Gastrocnemius medialis (tissue), 4 donors: ENCODE measurements at places on chromosomes 6 and 20. TPM values are rescaled to one million over a fixed set of nuclear protein-coding genes. Genes with fewer than 3 reads are reported as not detected.
A peak's percentile ranks its signal among the peaks of the same experiment; 100 is the strongest.

GRCh38 chr6:170082067-170082466, 208.8 kb downstream of the DLL1 start:
- H3K4me1 ChIP-seq: peaks cover 12% of the 10 kb centered on the region
- peak; percentile 2 for DNase-seq
- H3K36me3 ChIP-seq: no peaks in the 10 kb centered on the region
- H3K27ac ChIP-seq: no peak overlapping the region

DNA sequence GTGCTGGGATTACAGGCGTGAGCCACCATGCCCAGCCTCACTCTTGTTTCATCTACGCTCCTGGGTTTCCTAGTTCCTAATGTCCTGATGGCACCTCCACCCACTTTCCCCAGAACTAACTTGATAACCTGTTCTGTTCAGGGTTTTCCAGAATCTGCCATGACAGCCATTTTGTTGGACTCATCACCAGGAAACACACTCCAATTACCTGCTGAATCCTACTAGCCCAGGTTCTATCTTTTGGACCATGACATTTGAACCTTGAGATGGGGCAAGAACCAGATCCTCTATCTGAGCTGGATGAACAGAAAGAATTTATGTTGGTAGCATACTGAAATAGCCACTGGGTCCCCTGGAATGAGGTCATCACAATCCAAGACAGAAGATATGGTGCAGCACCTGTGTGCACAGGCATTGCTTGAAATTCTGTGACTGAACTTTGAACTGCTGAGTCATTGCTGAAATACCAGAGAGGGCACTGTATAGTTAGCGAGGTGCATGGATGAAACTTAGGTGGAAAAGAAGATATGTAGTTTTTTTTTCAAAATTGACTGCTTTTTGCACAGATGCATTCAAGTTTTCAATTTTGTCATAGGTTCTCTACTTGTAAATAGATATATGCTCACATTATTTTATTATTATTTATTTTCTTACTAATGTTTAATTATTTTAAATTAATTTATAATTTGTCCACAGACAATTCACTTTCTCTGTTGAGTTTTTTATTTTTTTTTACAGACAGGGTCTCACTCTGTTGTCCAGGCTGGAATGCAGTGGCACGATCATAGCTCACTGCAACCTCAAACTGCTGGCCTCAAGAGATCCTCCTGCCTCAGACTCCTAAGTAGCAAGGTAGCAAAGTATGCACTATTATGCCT, 42.8 kb upstream of the TASP1 start:
- H3K27me3 ChIP-seq: no peaks in the 10 kb centered on the region
- DNase-seq: no peak
- no peak overlapping the region for H3K27ac ChIP-seq
- H3K4me3 ChIP-seq: no peak overlapping the region
- H3K36me3 ChIP-seq: no peaks in the 10 kb centered on the region

The STMN3 gene
- 0.51 TPM for total RNA-seq

DNA sequence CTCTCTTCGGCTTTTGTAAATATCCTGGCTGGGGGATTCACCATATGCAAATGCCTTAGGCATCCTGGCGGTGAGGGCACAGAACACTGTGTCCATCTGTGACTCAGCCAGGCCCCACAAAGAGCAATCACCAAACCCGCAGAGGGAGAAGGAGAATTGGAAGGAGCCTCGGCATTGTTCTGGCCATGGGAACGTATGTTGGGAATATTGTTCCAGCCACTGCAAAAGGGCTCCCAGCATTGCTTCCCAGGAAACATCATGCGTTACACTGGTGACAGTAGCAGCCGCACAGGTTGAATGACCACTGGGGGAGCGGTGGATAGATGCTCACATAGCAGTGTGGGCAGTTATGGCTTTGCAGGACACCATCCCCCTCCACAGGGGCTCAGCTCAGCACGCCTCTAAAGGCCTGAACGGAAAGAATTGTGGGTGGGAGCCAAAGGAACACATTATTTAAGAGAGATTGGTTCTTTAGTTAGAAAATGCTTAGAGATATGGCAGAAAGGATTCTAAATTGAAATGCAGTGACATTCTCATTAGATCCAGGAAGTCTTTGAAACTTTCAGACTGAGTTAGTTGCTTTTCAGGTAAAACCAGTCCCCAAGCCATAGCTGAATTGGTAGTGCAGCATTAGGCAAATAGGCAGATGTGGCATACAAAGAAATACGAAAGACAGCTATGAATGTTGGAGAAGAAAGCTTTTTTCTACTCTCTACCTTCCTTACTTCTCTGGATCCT, 104.3 kb downstream of the RNF144B start:
- no peak overlapping the region for H3K4me3 ChIP-seq
- no peak for DNase-seq
- no peaks in the 10 kb centered on the region for H3K36me3 ChIP-seq
- no peaks in the 10 kb centered on the region for H3K4me1 ChIP-seq
- no peak overlapping the region for H3K27ac ChIP-seq

The RBM12 gene
- total RNA-seq: 23.7 TPM

- no peak overlapping the region for H3K4me3 ChIP-seq
- no peaks in the 10 kb centered on the region for H3K27me3 ChIP-seq
- H3K4me1 ChIP-seq: no peaks in the 10 kb centered on the region
- no peaks in the 10 kb centered on the region for H3K36me3 ChIP-seq
These were observed 71.2 kb upstream of the ZMYND8 start for GRCh38 chr20:47427746-47428145.

DNA sequence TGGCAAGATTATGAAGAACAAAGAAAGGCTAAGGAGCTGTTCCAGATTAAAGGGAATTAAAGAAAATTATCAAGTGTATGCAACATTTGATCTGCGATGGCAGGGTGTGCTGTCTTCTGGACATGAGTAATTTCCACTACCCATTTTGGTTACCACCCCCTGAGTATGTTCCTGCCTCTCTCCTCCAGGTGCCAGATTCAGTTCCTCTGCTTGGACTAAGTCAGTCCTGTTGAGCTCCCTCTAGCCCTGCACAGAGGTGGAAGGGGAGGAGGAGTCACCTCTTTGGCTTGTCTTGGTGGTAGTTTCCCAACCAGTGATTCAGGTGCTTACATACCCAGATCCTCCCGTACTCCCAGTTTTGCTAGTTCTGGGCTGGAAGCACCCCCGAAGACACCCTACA, 22.2 kb upstream of the SNRPB2 start:
- no peak for DNase-seq
- no peak overlapping the region for H3K27ac ChIP-seq
- H3K4me3 ChIP-seq: no peak overlapping the region
- no peaks in the 10 kb centered on the region for H3K36me3 ChIP-seq

DNA sequence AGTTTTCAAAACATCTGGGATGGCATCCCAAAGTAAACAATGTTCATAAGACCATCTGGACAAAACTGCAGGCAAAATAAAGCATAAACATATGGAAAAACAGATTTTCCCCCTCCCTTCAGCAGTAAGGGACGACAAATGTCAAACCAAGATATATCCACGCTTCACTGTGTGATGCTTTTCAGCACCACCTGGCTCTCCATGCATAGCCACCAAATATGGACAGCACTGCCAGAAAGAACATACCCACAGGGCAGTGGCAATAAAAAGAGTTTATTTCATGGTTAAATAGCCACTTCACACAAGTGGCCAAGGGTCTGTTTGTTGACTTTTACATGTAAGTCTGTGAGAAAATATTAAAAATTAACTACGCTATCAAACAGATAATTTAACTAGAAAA, 23.1 kb downstream of the USP45 start:
- no peak overlapping the region for H3K4me3 ChIP-seq
- no peaks in the 10 kb centered on the region for H3K27me3 ChIP-seq
- no peaks in the 10 kb centered on the region for H3K36me3 ChIP-seq
- H3K27ac ChIP-seq: no peak overlapping the region
- no peak for DNase-seq

GRCh38 chr6:12295558-12296254, 5.5 kb downstream of the EDN1 start:
- peaks cover 7% of the 10 kb centered on the region for H3K27me3 ChIP-seq
- H3K36me3 ChIP-seq: no peaks in the 10 kb centered on the region
- no peak overlapping the region for H3K27ac ChIP-seq
- no peaks in the 10 kb centered on the region for H3K4me1 ChIP-seq
- no peak overlapping the region for H3K4me3 ChIP-seq

GRCh38 chr20:49230561-49231133, 11.4 kb downstream of the DDX27 start:
- peak; percentile 17 for DNase-seq
- no peaks in the 10 kb centered on the region for H3K4me1 ChIP-seq
- no peak overlapping the region for H3K4me3 ChIP-seq
- H3K36me3 ChIP-seq: peaks cover 97% of the 10 kb centered on the region

DNA sequence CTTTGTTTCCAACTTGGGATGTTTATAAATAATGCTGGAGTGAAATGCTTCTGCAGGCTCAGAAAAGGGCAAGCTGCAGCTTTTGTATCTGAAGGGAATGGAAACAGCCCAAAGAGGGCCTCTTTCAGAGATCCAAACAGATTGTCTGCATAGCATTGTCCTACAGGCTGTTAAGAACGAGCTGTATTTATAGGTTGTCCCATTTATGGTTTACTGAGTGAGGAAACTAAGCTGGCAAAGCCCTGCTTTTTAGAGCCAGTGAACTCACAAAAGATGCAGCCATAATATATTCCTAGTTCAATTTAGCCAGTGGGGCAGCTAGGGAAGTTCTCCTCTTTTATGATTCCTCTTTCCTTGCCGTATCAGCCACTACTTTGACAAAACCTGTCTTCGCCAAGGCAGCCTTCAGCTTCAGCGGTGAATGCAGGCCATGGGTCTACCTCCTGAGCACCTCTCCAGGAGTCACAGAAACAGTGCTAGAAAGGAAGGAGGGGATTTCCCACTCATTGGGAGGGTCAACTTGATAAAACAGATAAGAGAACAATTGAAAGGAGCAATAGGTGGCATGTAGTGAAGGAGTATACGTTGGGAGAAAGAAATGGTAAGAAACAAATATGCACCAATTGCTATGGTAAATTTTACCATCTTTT, 15.0 kb downstream of the KIAA0319 start:
- H3K27ac ChIP-seq: no peak overlapping the region
- no peaks in the 10 kb centered on the region for H3K27me3 ChIP-seq
- H3K4me1 ChIP-seq: no peaks in the 10 kb centered on the region
- H3K36me3 ChIP-seq: no peaks in the 10 kb centered on the region

The LINC00237 gene
- not detected for total RNA-seq

DNA sequence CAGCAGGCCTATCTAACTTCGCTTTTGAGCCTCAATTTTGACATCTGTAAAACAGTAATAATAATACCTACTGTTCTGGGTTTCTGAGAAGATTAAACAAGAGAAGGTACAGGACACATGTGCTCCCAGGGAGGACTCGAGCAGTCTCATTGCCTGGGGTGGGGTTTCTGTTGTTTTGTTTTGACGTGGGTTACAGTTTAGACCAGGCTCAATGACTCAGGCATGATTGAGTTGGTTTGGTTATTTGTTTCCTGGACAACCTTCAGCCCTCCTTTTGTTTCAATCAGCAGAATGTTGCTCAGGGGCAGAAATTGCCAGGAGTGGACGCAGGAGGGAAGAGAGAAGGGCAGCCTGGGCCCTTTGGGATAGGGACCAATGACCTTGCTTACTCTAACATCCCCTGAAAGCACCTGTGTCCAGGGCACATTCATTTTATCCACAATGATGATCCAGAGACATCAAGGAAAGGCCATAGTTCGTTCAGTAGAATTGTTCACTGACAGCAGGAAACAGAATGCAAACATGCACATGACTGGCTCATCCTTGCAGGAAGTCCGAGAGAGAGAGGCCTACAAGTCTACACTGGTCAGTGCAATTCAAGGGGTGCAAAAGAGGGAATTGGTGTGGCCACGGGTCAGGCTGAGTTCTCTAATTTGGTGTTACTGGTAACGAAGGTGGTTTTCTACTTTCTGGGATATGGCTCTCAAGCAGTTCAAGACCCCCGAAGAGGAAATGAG, 74.5 kb upstream of the MRPS10 start:
- no peak overlapping the region for H3K4me3 ChIP-seq
- DNase-seq: no peak
- H3K27ac ChIP-seq: no peak overlapping the region

The HECA gene
- total RNA-seq: 58.1 TPM

GRCh38 chr6:28651161-28651560, 125.5 kb downstream of the GPX5 start:
- H3K4me1 ChIP-seq: no peaks in the 10 kb centered on the region
- H3K36me3 ChIP-seq: no peaks in the 10 kb centered on the region
- H3K27me3 ChIP-seq: peaks cover 17% of the 10 kb centered on the region
- DNase-seq: no peak
- H3K4me3 ChIP-seq: no peak overlapping the region

DNA sequence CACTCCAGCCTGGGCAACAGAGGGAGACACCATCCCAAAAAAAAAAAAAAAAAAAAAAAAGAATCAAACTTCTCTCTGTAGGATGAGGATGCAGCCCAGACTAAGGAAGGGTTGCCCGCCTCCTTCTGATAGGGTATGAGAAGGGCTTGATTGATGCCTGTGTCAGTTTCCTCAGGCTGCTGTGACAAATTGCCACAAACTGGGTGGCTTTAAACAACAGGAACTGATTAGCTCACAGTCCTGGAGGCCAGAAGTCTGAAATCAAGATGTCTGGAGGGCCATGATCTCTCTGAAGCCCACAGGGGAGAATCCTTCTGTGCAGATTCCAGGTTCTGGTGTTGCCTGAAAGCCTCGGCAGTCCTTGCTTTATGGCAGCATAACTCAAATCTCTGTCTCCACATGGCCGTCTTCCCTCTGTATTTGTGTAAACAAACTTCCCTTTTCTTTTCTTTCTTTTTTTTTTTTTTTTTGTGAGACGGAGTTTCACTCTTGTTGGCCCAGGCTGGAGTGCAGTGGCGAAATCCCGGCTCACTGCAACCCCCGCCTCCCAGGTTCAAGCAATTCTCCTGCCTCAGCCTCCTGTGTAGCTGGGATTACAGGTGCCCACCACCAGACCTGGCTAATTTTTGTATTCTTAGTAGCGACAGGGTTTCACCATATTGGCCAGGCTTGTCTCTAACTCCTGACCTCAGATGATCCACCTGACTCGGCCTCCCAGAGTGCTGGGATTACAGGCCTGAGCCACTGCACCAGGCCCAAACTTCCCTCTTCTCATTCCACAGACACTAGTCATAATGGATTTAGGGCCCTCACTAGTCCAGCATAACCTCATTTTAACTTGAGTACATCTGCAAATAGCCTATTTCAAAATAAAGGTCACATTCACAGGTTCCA, 11.2 kb upstream of the CDK19 start:
- H3K27me3 ChIP-seq: no peaks in the 10 kb centered on the region
- DNase-seq: peak; percentile 23
- no peak overlapping the region for H3K4me3 ChIP-seq

- H3K27ac ChIP-seq: no peak overlapping the region
- no peaks in the 10 kb centered on the region for H3K36me3 ChIP-seq
- no peak overlapping the region for H3K4me3 ChIP-seq
- no peak for DNase-seq
- H3K4me1 ChIP-seq: no peaks in the 10 kb centered on the region
These were observed 14.3 kb downstream of the ZBTB2 start for GRCh38 chr6:151377095-151377494.

The DDX27 gene
- 21.5 TPM for total RNA-seq
